ENCODE measurements at places on chromosomes 12 and 14. TPM values are rescaled to one million over a fixed set of nuclear protein-coding genes. Genes with fewer than 3 reads are reported as not detected.

Gene CD163L1
- 2.6 TPM for total RNA-seq

Gene C1S
- total RNA-seq, result 339 TPM

Gene PLEKHD1
- 0.07 TPM for total RNA-seq

Gene MMP17
- total RNA-seq, result 7.8 TPM

Gene KRT72
- not detected for total RNA-seq

Gene KLRG1
- total RNA-seq, result 0.78 TPM

Gene B4GALNT3
- total RNA-seq, result 0.13 TPM

Gene FAM181A
- not detected for total RNA-seq

Gene OR6S1
- total RNA-seq, result not detected

Gene FITM1
- total RNA-seq, result 0.20 TPM

Gene MYH6
- total RNA-seq, result not detected

Gene KRT80
- total RNA-seq, result 0.65 TPM

Gene REC8
- 1.2 TPM for total RNA-seq

Gene LRP10
- total RNA-seq, result 319 TPM

Gene RASSF9
- total RNA-seq, result 3.9 TPM

Gene GYS2
- not detected for total RNA-seq

Gene AQP6
- 0.20 TPM for total RNA-seq

Gene PTGER2
- 8.2 TPM for total RNA-seq

Gene GLI1
- 0.76 TPM for total RNA-seq

Gene IFNG-AS1
- 0.07 TPM for total RNA-seq

Gene CD163
- total RNA-seq, result not detected

Gene SERPINA3
- 9.7 TPM for total RNA-seq

Gene LTB4R2
- 3.0 TPM for total RNA-seq
